Activated CD8-positive, alpha-beta memory T cell treated with anti-CD3 and anti-CD28 coated beads for 1 hour (primary cell): ENCODE measurements at places on chromosomes 6 and 20.

- no peak for DNase-seq
These were observed 119.4 kb upstream of the ARMC2 start for GRCh38 chr6:108728826-108729225.

- no peak for DNase-seq
These were observed 9.7 kb upstream of the TENT5A start for GRCh38 chr6:81762132-81762531.

DNA sequence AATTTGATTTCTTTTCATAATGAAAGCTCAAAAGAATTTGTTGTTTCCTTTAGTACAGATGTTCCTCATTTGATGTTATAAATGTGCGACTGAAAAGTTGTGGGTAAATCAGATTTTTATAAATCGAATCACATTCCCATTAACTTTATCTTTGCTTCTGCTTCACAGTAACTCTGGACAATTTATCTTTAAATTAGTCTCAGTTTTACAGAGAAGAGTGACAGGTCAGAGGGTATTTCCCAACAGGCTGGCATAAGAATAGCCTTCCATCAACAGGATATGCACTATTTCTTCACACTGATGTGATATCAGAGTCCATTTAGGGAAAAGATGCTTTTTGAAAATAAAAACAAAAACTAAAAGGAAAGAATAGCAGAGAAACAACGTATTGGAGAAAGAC lies 286.9 kb downstream of the FRK start:
- no peak for DNase-seq

GRCh38 chr6:136290410-136291010 lies 864 bp upstream of the BCLAF1 start:
- peak; percentile 77 for DNase-seq

DNA sequence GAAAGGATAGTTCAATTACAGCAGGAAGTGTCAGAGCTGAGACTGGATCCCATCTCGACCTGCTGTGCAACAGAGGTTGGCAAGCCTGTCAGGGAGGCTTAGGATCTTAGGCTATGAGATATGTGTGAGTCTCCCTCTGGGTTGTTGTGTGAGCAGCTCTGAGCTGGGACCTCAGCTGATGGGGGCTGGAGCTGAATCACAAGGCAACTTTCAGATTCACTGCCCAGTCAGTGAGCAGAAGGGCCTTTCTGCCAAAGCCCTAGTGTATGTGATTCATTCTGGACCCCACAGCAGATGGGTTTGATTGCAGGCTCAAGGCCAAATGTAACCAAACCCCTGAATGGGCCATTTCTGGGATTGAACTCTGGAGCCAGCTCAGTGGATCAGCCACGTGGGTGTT lies 4.5 kb downstream of the PI3 start:
- no peak for DNase-seq

DNA sequence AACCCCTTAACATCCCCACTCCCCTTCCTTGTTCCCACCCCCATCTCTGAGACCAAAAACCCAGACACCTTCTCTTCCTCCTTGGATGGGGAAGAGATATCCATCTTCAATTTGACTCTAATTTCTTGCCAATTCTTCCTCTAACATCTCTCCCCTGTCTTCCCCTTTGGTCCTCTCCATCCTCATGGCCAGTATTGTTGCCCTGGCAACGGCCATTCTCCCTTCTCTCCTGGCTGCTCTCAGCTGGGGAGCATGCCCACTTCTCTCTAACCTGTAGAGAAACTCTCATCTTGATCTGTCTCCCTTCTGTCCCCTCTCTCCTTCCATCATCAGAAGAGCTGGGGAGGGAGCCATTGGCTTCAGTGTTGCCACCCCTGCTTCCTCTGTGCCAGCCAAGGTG lies 86.7 kb downstream of the SRC start:
- no peak for DNase-seq

GRCh38 chr6:44002067-44002592 lies 125.1 kb downstream of the MRPL14 start:
- no peak for DNase-seq

DNA sequence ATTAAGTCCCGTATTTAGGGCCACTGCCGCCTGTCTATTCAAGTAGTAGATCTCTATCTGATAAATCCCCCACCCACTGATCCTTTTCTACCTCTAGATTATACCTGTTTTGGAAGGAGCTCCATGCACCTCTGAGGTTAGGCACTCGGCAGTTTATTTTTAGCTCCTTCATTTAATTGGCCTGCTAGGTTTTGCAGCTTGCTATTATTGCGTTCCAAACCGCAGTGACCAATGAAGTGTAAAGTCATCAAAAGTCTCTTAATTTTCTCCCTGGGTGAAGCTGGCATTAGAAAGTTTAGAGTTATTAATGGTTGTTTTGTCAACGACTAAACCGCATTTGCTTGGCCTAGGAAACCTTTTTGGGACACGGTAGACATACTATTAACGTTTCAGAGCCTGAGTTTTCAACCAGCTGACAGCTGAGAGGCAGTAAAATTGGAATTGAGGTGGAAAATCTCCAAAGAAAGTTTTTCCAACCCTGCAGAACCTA lies 60.0 kb downstream of the RFPL4B start:
- no peak for DNase-seq

DNA sequence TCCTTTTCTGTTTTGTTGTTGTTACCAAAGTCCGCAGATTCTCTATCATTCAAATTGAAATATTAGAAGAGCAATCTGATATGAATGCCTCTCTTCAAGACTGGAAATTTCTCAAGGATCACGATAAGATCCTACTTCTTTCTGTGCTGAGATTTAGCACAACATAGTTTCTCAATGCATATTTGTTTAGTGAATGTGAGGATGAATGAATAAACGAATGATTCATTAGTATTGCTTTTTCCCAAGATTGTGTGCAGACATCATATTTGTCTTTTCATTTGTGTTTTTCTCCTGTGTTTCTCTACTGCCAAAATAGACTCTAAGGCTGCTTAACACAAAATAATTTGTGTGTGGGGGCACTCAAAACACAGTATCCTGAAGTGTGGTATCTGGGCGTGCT lies 862.7 kb upstream of the MAP3K7 start:
- DNase-seq: no peak

DNA sequence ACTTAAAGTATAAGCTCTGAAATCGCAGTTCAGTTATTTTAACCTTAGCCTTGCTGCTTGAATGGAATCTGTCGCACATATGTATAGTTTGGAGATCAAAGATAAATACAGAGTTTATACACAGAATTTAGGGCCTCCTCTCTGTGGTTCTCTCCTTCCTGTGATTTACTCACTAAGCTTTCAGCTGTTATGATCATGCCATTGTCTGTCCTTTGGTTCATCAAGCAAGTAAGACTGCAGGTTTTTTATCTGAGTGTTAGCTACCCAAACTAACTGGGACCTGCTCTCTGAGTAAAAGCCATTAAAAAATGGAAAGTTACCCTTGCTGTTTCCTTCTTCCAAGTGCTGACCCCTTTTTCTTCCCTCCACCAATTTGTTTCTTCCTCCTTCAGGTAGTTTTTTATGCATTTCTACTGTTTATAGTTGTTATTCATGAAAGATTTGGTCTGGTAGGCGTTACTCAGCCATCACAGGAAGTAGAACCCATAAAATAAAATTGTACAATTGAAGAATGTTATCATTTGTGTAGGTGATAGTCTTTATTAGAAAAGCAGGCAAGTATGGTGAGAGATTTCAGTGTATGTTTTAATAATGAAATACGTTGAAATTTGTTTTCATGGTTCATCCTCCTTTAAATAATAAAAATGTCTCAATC lies 33.7 kb upstream of the SUMO4 start:
- DNase-seq: no peak

DNA sequence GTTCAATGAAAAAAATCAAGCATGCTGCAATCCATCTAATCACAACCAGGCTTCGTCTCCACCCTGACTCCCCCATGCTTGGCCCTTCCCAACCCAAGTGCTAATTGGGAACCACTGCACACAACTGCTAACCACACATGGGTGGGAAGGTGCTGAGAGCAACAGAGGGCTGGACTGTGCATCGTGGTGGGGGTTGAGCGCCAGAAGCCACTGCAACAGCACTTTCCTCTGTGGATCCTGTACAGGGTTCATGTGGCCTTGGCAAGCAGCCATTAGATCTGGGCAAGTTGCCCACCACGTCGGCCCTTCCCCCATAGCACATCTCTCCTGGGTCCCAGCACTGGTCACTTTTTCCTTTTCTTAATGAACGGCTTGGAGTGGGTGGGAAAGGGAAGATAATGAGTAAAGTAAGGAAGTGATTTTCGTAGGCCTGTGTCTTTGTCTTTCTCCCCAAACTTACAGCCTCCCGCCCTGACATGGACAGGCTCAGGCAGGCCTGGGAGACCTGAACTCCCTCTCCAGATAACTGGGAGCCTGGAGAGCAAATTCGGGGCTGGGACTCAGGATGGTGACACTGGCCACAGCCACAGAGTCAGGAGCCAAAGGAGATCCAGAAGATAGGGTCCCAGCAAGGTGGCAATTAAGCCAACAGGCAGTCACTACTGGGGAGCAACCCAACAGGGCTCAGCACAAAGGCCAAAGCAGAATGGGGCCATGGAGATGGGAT lies 34.4 kb upstream of the MRPS10 start:
- no peak for DNase-seq

- DNase-seq: peak; percentile 44
These were observed 129.2 kb downstream of the HFE start for GRCh38 chr6:26216359-26216885.
